CD4-positive, alpha-beta T cell treated with Interleukin-10 for 1 hour (primary cell): ENCODE measurements at places on chromosomes 4 and X.
A peak's percentile ranks its signal among the peaks of the same experiment; 100 is the strongest.

- DNase-seq = no peak
These were observed 1.6 kb downstream of the TBC1D14 start for GRCh38 chr4:6910960-6911874.

DNA sequence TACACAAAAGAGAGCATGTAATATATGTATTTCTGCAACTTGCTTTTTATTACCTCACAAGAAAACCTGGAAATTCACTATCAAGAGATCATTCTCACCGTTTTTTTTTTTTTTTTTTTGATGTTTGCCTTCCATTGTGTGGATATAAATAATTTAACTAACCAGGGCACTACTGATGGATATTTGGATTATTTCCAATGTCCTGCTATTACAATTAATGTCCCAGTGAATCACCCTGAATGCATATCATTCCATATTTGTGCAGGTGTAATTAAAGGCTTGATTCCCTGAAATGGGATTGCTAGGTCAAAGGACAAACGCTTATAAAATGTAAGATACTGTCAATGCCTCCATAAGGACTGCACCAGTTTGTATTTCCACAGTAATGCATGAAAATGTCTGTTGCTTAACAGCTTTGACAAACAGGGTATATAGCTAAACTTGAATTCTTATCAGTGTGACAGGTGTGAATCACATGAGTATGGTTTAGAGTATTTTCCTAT, 87.8 kb downstream of the NCAPG start:
- no peak for DNase-seq

DNA sequence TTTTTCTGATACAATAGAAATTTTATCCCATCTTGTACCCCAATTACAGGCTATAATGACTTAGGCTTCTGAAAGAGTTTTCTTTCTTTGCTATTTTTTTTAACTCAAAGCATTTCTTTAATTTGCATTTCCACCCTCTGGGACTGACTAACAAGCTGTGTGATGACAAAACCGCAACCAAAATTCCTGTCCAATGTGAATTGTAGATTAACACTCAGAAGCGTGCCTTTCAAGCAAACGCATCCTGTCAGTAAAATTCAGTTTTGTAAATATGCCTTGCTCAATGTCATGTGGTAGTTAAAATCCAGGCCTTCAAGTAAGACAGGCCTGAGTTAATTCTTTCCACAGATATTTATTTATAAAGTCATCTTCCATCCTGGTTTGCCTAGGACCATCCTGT, 50.3 kb downstream of the STK32B start:
- no peak for DNase-seq

DNA sequence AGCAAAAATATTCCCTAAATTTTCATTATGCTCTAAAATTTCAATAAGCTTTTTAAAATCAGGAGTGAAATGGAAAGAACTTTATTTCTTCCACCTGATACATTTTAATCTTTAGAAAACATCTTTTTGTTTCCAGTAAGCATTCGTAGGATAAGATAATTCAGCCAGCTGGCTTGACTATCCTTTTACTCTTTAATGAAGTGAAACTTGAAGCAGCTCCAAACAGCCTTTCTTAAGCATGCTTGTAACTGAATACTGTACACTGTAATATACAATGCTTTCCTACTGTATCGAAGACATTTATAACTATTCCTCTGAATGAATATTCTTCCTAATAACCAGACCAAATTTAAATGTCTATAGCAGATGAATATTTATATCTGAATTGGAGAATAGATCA, 98.8 kb downstream of the KLHL4 start:
- DNase-seq = no peak

- DNase-seq = no peak
These were observed 419.6 kb downstream of the BCOR start for GRCh38 chrX:39677978-39678791.

DNA sequence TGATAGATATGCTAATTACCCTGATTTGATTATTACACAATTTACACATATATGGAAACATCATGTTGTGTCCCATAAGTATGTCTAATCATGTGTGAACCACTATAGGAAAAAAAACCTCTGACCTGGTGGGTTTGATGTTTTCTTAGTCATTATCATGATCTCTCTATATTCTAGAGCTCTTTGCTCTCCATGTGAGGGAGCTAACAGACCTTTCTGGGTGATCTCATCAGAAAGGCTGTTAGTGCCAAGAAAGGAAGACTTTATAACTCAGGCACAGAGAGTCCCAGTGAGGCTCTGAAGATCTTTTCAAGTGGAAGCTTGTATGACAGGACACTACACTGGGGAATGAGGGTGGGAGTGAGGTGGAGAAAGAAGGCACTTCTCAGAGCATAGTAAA, 527.7 kb upstream of the MAGEB2 start:
- DNase-seq = no peak

- DNase-seq = no peak
These were observed 99.0 kb downstream of the FIP1L1 start for GRCh38 chr4:53476232-53477037.

DNA sequence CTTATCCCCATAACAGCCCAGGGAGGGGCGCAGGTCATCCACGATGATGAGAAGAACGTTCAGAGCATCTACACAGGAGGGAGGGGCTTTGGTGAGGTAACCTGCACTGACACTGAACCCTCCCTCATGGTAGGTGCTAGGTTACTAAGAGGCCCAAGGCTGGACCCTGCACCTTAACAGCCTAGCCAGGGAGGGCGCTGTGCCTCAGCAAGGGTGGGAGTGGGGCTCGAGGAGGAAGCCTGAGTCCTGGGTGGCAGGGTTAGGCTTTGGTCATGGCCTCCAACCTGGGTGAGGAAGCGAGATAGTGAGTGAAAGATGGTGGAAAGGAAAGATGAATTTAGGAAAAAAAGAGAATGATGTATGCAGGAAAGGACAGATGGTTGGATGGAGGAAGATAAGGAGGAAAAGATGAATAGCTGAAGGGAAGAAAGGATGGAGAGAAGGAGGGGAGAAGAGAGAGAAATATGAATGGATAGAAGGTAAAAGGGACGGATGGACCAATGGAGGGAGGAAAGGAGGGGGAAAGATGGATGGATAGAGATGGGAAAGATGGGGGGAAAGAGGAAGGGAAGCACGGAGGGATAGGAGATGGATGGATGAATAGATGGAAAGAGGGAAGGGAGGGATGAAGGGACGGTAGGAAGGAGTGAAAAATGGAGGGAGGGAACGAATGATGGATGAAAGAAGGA, 736 bp downstream of the IDS start:
- DNase-seq = peak; percentile 82
